ENCODE measurements at places on chromosomes 16 and 17.
A peak's percentile ranks its signal among the peaks of the same experiment; 100 is the strongest.

- DNase-seq = peak; percentile 95
These were observed at the start of gene POLDIP2 for GRCh38 chr17:28357061-28357900. TSS of gene POLDIP2 (minus strand) at chr17:28357527. CDS start at chr17:28357448, 79 bp downstream.

GRCh38 chr17:62966426-62967204 is 580 bp downstream of the TANC2 start:
- DNase-seq = no peak

GRCh38 chr16:54677308-54677950 is 253.2 kb upstream of the IRX5 start:
- no peak for DNase-seq

DNA sequence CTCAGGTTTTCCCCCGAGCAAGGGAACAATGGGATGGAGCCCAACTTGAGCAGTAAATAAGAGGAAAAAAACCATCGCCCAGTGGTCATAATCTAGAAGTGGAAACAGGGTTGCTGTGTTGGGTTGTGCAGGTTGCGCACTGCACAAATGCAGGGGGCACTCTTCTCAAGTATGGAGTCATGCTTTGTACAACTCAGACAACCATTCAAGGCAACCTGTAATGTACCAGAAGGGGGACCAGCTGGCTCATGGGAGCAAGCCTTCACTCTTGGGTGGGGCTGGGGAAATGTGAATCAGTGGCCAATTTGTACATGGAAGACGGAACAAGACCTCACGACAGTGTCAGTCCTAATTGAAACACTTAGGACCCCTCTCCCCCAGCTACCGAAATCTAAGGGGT is 23.9 kb upstream of the LITAF start:
- DNase-seq = no peak
